Fibroblast of mammary gland (primary cell): ENCODE measurements at places on chromosomes 12 and 14.

DNA sequence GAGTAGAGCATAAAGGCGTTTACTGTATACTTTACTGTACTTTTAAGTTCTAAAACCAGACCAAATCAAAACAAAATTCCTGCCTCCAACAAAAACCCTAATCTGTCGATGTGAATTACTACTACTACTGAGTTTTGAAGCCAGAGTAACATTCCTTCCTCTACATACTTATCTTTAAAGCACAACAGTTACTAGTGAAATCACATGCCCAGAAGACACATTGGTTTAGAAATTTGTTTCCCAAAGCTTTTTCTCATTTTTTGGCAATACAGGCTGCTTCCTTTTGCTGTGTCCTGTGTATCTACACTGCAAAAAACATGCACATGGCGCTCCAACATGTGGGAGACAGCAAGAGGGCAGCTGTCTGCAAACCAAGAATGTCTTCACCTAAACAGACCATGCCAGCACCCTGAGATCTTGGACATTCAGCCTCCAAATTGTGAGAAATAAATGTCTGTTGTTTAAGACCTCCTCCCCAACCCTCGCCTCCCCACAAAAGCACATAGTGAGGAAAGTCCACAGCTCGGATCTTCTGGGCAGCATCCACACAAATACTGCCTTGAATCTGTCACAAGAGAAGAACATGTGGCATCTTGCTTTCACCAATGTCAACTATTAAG lies 21.1 kb downstream of the SETD3 start:
- no peak for DNase-seq

DNA sequence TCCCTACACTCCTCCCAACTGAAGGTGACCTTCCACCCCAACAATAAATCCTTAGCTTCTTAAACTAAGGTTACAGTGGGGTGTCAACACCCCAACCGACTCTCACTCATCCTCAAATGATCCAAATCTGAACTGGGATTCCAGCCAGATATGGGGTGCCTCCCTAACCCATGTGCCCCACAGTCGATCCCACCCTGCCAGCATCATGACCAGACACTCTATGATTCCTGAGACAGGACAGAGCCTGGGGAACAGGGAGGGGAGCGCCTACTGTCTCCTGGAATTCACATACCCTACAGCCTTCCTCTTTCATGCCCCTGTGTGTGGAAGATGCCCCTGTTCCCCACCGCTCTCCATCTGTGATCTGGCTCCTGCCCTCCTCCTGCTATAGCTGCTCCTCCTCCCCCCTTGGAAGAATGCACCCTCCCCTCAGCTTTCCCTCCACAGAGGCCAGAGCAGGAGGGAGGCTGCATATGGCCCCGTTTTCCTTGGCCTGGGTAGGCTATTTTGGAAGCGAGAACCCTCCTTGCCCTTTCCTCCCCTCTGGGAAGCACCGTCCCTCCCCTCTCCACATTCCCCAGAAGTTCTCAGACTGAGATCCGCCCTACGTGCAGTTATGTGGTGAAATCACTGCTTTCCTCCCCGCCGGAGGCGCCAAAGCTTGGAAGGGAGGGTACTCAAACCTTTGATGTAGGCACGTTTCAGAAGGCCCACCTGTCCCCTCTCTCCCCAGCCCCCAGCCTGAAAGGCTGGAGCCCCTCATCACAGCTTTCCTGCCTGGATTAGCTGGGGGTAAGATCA lies 48.0 kb downstream of the SMUG1 start:
- DNase-seq = peak; percentile 41

DNA sequence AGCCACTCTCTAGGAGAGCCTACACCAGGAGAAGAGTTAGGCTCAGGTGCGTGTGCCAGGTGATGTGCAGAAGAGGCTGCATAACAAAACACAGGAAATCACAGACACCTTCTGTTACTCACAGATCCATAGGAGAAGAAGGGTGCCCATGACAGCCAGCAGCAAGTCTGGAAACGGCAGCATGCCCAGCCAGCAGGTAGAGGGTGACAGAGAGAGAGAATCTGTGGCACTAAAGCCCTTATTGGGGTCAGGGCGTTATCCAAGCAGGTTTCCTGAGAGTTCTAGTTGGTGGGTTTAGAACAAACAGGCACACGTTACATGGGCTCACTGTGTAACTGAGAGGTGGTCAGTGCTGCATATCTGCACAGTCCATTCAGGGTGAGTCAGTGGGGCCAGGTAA lies 14.9 kb upstream of the SLC8A3 start:
- no peak for DNase-seq

GRCh38 chr12:617304-617915 lies 45.8 kb downstream of the NINJ2 start:
- DNase-seq = peak; percentile 6

DNA sequence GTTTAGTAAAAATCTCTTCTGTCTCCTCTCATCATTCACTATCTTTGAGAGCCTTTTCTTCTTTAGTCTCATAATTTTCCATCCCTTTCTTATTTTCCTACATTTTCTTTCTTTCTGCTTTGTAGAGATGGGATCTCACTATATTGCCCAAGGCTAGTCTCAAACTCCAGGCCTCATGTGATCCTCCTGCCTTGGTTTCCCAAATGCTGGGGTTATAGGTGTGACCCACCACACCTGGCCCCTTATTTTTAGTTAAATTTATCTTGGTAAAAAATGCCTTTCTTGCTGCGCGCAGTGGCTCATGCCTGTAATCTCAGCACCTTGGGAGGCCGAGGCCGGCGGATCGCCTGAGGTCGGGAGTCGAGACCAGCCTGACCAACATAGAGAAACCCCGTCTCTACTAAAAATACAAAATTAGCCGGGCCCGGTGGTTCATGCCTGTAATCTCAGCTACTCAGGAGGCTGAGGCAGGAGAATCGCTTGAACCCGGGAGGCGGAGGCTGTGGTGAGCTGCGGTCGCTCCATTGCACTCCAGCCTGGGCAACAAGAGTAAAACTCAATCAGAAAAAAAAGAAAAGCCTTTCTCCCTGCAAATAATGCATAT lies 996 bp downstream of the SLC2A3 start:
- DNase-seq = no peak

GRCh38 chr12:121439715-121440114 lies 39.8 kb downstream of the RNF34 start:
- DNase-seq = no peak

GRCh38 chr14:51094282-51094821 lies 553 bp downstream of the TRIM9 start:
- DNase-seq = no peak

GRCh38 chr12:131738196-131738595 lies 27.3 kb downstream of the SFSWAP start:
- no peak for DNase-seq

GRCh38 chr12:46523863-46524770 lies 151.5 kb upstream of the SLC38A2 start:
- peak; percentile 100 for DNase-seq

DNA sequence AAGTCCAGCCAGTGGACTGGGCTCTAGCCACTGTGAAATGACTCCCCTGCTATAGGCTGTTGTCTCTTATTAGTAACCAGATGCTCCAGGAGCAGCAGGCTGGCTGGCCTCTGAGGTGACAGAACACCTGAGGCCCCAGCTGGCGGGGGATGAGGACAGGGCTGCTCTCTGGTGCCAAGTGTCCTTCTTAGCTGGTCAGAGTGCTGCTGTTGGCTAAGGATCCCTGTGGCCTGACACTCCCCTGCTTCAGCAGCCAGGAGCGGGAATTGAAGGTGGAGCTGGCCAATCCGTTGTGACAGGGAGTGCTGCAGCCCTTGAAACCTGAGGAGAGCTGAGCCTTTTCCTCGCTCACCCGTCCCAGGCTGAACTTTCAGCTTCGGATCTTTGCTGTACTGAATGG lies 30.7 kb downstream of the TMEM229B start:
- no peak for DNase-seq

DNA sequence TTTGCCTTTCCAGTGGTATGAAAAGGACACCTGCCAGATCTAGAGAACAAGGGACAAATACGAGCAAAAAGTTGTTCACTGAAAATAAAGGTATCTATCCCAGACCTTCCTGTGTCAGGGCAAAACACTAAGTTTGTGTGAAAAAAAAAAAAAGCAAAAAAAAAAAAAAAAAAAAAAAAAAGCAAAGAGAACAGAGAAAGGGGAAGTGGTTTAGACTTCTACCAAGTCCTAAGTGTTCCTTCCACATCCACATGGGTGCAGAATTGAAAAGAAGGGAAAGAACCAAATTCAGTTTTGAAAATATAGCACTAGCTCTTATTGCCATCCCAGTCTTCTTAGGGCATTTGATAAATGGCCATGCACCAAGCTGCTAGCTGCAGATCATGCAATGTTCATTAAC lies 41.7 kb downstream of the ZCRB1 start:
- DNase-seq = no peak

DNA sequence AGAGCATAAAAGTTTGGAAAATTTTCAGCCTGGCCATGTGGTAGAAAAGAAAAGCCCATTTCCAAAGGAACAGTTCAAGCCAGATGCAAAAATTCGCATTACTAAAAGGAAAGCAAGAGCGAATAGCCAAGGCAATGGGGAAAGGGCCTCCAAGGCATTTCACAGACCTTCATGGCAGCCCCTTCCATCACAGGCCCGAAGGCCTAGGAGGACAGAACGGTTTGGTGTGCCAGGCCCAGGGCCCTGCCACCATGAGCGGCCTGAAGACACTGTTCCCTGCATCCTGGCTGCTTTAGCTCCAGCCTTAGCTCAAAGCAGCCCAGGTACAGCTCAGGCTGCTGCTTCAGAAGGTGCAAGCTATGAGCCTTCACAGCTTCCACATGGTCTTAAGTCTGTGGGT lies 243.5 kb downstream of the PCNX1 start:
- DNase-seq = no peak

- peak; percentile 85 for DNase-seq
These were observed 96.1 kb downstream of the PPHLN1 start for GRCh38 chr12:42421844-42422779.

DNA sequence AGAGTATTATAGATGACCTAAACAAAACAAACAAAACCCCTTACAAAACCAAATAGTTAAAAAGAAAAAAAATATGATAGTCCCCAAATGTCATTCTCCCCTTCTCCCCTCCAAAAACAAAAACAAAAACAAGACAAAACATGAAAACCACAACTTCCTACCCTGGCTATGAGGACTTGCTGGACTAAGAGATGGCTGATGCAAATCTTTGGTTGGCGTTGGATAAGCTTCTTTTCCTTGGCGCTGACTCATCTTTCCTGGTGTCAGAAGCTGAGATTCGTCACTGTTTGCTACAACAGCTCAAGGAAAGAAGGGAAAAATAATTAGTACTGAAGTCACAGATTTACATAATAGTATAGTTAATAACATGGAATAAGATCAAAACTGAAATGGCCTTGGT lies 102.5 kb upstream of the BBS10 start:
- peak; percentile 92 for DNase-seq

DNA sequence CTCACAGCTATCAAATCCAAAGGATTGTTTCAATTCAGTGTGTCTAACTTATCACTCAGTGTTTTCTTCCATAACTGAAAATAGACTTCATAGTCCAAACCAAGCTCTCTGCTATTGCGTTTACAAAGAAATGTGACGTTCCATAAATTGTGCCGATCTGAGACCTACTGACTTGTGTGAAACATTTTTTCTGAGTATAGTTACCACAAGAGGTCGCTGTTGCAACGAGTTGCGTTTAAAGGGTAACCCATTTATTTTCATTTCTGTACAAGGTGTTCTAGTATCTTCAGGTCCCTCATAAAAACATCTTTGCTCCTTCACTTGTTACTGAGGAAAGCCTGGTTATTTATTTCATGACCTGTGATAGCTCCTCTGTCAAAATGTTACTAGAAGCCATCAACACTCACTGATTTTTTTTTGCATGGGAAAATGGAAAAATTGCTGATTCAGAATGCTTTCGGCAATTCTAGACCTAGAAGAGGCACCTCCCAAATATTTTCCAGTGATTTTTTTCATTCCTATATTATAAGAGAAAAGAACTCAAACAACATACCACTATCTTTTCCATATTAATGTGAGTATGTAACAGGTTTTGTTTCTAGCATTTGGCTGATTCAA lies 60.9 kb upstream of the OR4E1 start:
- peak; percentile 59 for DNase-seq

GRCh38 chr12:58922849-58923248 lies 2.5 kb upstream of the LRIG3 start:
- peak; percentile 74 for DNase-seq

DNA sequence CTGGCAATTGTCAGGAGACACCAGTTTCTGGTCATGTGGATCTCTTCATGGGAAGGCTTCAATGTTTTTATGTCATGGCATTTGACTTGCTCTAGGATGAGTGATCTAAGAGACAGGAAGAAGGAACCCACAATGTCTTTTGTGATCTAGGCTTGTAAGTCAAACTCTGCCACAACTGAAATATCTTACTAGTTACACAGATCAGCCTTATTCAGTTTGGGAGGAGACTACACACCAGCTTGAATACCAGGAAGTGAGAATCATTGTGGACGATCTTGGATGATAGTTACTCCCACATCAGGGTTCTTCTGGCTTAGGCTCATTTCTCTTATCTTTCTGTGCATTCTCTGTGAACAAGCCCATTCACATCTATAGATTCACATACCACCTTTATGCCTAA lies 236.2 kb upstream of the FBXO33 start:
- no peak for DNase-seq

DNA sequence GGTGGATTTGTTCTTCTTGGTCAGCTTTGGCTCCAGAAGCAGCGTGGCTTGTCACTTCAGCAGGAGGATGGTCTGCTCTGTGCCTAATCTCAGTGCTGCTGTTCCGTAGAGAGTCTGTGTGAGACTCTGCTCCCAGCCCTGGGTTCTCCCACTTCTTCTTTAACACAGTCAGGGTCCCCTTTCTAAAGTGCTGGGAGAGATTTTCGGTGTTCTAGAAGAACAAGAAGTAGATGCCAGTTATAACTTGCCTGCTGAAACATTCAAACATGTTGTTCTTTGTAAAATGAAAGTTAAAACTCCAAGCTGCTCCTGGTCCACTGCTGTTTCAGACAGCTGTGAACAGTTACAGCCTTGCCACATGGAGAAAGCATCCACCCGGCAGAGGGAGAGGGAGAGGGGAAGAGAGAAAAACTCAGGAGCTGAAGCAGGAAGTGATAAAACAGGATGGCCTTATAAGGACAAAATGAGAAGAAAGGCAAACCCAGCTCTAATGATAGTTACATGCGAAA lies 55.2 kb upstream of the CERS5 start:
- DNase-seq = peak; percentile 91

DNA sequence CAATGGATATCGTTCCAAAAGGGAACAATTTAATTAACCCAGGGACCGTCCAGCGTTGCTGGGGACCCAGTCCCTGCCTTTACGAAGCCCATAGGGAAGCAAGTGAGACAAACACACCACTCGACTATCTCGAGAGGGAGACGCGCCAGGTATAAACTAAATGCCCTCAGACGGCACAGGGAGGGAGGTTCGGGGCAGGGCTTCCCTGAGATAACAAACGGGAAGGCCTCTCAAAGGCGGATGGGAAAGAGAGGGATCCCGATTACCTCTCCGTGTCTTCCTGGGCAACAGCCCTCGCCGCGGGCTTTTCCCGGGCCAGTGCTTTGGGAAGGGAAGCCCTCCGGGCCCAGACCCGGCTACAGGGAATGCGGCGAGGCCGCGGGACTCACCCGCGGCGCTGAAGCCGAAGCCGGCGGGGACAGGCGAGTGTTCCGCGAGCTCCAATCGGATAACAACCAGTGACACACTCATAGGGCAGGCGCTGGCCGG lies 390 bp downstream of the BRAP start:
- no peak for DNase-seq
